Endothelial cell (in vitro differentiated cells): ENCODE measurements at places on chromosomes 13 and 19. TPM values are rescaled to one million over a fixed set of nuclear protein-coding genes. Genes with fewer than 3 reads are reported as not detected.
A peak's percentile ranks its signal among the peaks of the same experiment; 100 is the strongest.

CGB5 gene
- total RNA-seq, result not detected

ZNF540 gene
- total RNA-seq, result 0.69 TPM

DNA sequence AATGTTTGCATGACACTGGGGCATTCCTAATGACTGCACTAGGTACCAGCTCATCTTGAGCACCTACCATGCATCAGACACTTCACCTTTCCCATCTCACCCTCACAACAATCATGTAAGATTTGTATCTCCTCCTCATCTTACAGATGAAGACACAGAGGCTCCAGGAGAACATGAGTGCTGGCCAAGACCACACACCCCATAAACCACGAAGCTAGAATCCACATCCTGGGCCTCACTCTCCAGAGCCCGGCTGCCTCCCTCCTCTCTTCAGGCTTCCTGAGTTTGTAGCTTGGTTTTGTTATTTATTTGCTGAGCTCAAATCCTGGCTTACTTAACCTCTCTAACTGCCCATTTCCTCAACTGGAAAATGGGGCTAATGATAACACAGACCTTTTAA is 25.9 kb downstream of the FAM216B start:
- DNase-seq, result no peak

- DNase-seq, result no peak
These were observed 478.1 kb upstream of the NBEA start for GRCh38 chr13:34464011-34464410.

- DNase-seq, result no peak
These were observed 5.1 kb downstream of the TBCB start for GRCh38 chr19:36120092-36120983.

GRCh38 chr19:40933025-40933424 is 51.0 kb upstream of the CYP2A7 start:
- no peak for DNase-seq

KHSRP gene
- total RNA-seq, result 290 TPM

GRCh38 chr13:29513002-29513980 is 82.2 kb downstream of the SLC7A1 start:
- no peak for DNase-seq

DNA sequence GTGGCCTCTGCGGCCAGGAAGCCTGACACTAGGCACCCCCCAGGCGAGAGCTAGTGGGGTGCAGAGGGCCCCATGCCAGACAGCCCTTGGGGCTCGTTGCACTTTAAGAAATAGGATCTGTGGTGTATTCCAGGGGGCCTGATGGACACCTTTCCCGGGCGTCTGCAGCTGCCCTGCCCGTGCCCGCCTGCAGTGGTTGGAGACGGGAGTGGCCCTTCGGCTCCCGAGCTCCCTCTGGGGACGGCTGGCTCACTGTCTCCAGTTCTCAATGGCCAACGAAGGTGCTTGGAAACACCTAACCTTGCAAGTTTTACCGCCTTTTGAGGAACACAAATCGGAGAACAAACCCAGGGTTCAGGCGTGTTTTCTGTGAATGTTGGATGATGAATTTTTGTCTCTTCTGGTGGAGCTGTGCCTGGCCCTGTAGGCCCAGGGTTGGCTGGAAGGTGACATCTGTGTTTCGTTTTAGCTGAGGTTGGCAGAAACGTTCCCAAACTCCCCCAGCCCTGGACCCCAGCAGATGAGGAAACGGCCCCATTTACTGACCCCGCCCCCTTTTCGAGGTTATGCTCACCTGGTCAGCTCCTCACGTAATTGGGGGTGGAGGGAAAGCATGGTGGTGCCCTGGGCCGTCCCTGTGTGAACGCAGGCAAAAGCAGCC is 17.4 kb upstream of the NPAS1 start:
- DNase-seq, result no peak

SH2D3A gene
- total RNA-seq, result 1.5 TPM

SIGLEC7 gene
- total RNA-seq, result not detected

GRCh38 chr19:14138576-14139265 is 2.3 kb upstream of the ASF1B start:
- DNase-seq, result no peak

PRR20B gene
- not detected for total RNA-seq

C1QTNF9 gene
- total RNA-seq, result not detected

- DNase-seq, result no peak
These were observed 955 bp downstream of the ZNF274 start for GRCh38 chr19:58183817-58184215.

DNA sequence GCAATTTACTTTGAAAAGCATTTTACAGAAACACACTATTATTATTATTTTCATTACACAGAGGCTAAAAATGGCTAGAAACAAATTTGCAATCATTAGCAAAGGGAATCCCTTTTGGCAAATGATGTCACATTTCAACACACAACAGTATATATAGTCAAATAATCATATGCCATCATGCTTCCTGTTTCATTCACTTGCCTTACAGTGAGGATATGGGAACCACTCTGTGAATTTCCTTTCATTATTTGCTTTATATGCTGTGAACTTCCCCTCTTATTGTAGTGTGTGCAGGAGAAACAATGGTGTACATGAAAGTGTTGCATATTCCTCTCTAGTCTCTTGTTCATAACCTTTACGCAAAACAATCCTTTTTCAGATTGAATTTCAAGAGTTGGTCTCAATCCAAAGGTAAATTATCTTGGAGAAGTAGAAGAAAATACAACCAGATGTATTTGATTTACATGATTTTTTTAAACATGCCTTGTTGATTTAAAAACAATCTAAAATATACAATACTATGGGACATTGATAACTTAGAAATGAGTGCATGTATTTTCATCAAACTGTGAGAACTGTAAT is 657.3 kb downstream of the EFNB2 start:
- DNase-seq, result no peak

GRCh38 chr13:82291852-82292251 is 1590.4 kb downstream of the SLITRK1 start:
- no peak for DNase-seq

DNA sequence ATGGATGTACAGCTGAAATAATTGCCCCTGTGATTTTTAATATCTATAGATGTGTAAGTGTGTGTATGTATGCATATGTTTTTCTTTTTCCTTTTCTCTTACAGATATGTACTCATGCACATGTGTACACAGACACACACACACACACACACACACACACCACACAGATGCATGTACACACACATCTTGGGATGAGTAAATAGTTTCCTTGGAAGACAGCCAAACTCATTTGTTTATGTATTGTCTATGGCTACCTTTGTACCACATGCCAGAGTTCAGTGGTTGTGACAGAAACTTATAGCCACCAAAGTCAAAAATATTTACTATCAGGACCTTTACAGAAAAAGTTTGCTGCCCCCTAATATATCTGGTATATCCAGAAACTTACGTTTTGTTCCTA is 192.6 kb downstream of the MAB21L1 start:
- no peak for DNase-seq

- DNase-seq, result no peak
These were observed 88.0 kb downstream of the STARD13 start for GRCh38 chr13:33197541-33197971.

POU2F2 gene
- 5.7 TPM for total RNA-seq

- DNase-seq, result no peak
These were observed 73.4 kb downstream of the MBNL2 start for GRCh38 chr13:97295283-97296182.

- DNase-seq, result no peak
These were observed 1834.0 kb upstream of the PCDH20 start for GRCh38 chr13:63249411-63250187.

- DNase-seq, result peak; percentile 59
These were observed 28.0 kb upstream of the KBTBD7 start for GRCh38 chr13:41222259-41222852.

PLIN4 gene
- 0.13 TPM for total RNA-seq

UBA52 gene
- total RNA-seq, result 1,465 TPM

GRCh38 chr13:28566891-28567290 is 72.0 kb upstream of the FLT1 start:
- no peak for DNase-seq

DNA sequence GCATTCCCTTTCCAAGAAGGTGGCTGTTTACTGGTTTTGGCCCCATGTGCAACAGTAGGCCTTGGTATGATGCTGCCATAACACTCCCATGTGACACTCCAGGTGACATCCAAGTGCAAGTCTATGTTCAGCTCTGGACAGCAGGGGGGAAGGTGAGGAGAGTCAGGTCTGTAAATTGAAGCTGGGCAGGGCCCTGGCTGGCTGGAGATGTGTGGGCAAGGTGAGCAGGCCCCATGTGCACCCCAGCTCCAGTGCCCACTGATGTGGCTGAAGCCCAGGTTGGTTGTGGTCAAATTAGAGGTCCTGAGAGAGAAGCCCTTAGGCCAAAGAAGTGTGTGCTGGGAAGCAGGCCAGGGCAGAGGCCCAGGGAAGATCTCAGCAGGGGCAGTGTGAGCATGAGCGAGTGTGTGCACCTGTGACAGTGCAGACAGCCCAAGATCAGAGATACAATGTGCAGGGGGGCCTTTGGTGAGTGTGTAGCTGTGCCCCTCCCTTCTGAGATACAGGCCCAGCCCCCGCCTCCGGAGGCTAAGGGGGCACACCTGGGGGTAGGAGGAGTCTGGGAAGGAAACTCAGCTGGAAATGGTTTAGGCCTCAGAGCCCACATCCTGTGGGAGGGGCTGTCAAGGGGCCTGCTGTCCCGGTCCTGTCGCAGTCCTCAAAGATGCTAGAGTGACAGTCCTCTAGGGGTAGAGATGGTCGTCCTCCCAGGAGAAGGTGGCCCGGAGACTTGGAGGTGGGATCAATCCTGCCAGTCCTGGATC is 18.6 kb downstream of the DEDD2 start:
- DNase-seq, result no peak

- no peak for DNase-seq
These were observed at the start of gene SCGB2B2 for GRCh38 chr19:34676697-34677385. Gene SCGB2B2 (minus strand): TSS chr19:34677159. CDS start chr19:34594563, 82,596 bp downstream.

DNA sequence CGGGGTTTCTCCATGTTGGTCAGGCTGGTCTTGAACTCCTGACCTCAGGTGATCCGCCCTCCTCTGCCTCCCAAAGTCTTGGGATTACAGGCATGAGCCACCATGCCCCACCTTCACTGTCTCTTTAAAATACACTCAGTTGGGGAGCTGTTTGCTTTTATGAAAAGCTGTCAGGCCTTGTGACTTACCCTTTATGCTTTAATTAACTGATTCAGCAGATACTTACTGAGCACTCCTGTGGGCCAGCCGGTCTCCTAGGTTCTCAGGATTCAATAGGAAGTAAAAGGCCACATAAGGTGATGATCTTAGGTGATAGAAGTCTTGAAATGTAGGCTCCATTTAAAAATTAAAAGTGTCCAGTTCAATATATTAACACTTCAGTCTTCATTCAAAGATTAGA is 7.5 kb downstream of the UBAC2 start:
- DNase-seq, result no peak

NANOS2 gene
- total RNA-seq, result not detected

GRCh38 chr13:23848646-23849141 is 40.5 kb downstream of the MIPEP start:
- no peak for DNase-seq

- no peak for DNase-seq
These were observed 25.8 kb downstream of the PNPLA6 start for GRCh38 chr19:7561325-7561724.

KCNN1 gene
- 19.3 TPM for total RNA-seq

GRCh38 chr19:53007200-53007599 is 6.5 kb upstream of the ERVV-1 start:
- DNase-seq, result no peak

GRCh38 chr19:55986487-55986886 is at the start of gene NLRP5:
Gene NLRP5 (plus strand): TSS chr19:55986775.
- no peak for DNase-seq
